Tibial artery (tissue), 4 donors: ENCODE measurements at places on chromosomes 7 and 10.

DNA sequence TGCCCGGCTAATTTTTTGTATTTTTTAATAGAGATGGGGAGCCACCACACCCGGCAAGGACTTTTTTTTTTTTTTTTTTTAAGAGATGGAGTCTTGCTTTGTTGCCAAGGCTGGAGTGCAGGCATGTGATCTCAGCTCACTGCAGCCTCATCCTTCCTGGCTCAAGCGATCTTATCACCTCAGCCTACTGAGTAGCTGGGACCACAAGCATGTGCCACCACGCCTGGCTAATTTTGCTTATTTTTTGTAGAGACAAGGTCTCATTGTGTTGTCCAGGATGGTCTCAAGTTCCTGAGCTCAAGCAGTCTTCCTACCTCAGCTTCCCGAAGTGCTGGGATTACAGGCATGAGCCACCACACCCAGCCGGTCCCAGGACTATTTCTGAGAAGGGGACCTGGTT is 9.3 kb upstream of the MCU start:
- no peak for DNase-seq

DNA sequence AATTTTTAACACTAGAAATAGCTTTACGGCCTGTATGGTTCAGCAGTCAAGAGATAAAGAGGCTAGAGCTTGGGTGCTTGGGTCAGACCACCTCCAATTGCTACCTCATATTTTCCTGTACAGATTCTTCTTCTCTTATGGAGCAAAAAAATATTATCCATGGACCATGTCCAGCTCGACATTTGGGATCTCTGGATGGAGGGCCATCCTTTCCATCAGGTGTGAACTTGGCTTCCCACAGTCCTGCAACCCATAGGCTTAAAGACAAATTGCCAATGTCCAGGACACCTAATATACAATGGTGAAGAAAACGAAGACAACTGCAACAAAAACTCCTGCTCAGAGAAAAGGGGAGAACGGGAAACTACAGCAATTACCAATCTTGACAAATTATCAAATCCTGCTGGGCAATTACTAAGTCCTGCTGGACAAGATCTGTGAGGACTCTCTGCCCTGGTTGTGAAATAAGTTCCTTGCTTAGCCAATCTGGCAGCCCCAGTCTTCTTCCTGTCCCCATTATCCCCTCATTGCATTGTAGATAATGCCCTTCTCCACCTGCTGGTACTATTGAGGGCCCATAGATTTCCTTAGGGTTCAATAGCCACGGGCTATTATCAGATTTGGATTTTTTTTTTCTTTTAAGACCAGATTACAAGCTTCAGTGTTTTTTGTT is 42.0 kb upstream of the BRAF start:
- DNase-seq = no peak

- DNase-seq = no peak
Measured at GRCh38 chr7:85529831-85530230, 343.0 kb upstream of the SEMA3D start.

- no peak for DNase-seq
Measured at GRCh38 chr10:91411621-91412020, 1.5 kb downstream of the HECTD2 start.

DNA sequence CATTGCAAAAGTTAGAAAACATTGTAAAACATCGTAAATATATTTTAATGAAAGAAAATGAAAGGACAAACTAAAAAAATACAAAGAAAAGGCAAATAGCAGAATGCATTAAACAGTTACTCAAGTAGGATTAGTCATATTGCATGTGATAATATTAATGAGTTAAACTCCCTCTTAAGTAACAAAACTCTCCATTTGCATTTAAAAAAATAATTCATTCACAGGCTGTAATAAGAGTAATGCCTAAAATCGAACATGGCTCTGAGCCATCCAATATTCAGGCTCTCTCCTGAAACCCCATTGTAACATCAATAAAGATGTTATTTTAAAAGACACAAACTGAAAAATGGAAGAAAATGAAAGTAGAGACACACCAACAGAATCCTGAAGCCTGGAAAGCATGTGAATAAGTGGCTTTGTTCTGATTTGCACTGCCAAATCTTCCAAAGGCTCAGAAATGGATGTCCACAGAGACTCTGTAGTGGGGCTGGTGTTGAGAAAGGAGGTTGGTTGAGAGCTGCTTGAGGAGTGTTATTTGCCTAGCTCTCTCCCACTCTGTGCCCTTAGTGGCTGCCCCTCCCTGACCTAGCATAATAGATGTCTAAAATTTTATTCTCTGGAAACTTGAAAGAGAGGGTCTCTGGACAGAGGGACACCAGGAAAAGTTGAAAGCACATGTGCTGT is 268.3 kb upstream of the MEOX2 start:
- DNase-seq = no peak

GRCh38 chr7:27154369-27154768 is 2.0 kb upstream of the HOXA3 start:
- DNase-seq = peak; percentile 60

- no peak for DNase-seq
Measured at GRCh38 chr10:31146491-31147209, 115.0 kb upstream of the ZNF438 start.

DNA sequence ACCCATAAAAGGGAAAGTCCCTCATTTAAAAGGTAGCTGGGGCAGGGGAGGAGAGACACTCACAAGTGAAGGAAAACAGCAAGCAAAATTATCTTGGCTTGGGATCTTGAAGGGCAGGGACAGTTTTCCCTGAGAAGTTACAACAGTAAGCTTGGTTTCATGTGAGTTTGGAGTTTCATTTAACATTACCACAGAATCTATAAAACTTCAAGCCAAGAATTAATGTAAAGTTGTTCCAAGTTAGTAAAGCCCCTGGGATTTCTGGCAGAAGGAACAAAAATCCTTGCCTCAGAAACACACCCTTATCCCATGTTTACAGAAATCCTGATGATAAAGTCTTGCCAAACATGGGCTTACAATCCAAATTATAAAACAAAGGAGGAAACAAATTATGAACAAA is 19.2 kb downstream of the CRPPA start:
- DNase-seq = no peak

GRCh38 chr7:2152646-2153045 is 80.1 kb downstream of the MAD1L1 start:
- DNase-seq = no peak

DNA sequence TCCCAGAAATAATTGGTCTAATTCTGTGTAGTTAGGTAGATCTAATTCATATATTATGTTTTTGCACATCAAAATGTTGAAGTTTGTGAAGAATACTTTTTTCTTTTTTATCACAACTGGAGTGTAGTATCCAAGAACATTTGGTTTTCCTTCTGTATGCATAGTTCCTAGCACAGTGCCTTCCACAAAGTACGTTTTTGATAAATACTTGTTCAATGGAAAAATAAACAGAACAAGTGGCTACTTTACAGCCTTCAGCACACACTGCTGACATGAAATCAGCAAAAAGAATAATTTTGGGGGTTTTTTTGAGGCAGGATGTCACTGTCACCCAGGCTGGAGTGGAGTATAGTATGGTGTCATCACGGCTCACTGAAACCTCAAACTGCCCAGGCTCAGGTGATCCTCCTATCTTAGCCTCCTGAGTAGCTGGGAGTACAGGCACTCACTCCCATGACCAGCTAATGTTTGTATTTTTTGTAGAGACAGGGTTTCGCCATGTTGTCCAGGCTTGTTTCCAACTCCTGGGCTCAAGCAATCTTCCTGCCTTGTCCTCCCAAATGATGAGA is 27.9 kb downstream of the TARP start:
- DNase-seq = no peak

DNA sequence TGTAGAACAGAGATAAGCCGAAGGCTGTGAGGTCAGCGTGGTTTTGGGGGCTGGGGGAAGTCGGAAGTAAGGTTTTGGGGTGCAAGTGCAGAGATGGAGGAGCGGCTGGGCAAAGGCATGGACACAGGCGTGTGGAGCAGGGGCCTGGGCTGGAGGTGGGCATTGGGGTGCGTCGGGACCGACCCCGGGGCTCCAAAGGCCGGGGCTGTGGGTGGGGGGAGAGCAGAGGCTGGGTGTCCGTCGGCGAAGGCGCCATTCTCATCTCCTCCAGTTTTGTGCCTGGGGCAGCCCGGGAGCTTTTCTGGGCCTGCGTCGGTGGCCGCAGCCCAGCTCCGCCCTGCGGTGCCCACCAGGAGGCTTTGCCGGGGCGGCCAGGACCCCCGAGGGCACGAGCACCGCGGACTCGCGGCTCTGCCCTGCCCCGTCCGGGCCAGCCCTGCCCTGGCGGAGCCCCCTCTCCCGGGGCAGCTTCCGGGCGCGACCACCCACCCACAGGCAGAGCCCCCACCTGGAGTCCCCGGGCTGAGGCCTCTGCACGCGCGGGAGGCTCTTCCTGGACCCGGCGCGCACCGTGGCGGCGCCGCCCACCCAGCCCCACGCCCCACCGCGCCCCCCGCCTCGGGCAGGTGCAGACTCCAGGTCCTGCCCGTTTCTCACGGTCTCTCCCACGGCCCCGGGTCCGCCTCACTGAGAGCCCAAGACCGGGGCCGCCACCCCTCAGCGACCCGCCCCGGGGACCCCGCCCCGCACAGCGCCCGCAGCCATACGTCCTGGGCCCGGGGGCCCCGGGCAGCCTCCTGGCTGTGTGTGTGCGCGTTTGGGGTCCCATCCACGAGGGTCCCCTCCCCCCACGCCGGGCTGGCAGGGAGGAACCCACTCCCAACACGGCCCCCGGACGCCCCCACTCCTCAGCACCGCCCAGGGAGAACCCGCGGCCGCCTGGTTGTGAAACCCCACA is 7.7 kb upstream of the SCART1 start:
- DNase-seq = peak; percentile 59

GRCh38 chr7:106603346-106603745 is 57.6 kb downstream of the CCDC71L start:
- DNase-seq = no peak

GRCh38 chr10:125127110-125127509 is 33.3 kb downstream of the CTBP2 start:
- no peak for DNase-seq

DNA sequence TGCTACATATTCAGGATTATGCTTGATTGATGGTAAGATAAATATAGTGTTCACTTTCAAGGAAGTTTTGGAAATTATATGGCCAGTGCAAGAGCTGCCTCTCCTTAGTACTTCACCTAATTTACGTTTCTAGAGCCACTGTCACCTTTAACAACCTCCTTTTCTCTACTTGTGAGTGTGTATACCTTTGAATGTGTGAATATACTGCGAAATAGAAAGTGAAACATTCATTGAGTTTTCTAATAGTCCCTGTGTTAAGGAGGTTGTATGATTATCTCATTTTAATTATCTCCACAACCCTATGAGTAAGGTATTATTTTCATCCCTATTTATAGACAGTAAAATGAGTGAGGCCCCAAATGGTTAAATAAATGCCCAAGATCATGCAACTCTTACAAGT is 1050.5 kb downstream of the XPNPEP1 start:
- no peak for DNase-seq

DNA sequence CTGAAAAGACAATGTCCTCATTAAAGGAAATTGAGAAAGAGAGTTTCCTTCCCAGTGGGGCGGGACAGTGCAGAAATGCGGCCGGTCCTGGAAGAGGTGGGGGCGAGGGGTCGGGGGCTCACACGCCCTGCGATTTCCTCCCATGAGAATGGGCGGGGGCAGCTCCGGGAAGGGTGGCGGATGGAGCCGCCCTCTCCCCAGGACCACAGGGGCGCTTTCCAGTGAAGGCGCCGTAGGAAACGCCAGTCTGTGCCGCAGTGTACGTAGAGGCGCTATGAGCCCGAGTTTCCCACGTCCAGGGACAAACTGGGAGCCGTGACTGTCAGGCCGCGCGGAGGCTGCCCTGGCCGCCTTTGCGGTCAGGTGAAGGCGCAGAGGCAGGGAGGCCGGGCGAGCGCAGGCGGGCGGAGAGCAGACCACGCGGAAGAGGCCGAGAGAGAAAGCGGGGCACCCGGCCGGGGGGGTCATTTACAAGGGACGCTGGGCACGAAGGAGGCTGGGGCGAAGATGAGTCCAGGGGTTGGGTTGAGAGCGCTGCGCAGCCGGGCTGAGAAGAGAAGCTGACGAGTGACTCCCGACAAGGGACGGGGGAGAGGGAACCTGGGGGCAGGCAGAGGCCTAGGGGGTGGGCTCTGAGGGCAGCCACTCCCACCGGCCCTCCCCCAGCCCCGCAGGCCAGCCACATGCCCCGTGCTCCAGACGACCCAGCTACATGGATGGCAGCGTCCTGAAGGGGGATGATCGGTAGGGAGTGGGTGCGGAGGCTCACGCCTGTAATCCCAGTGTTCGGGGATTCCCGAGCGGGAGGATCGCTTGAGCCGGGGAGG is 45.0 kb downstream of the ALOX5 start:
- DNase-seq = peak; percentile 71

- no peak for DNase-seq
Measured at GRCh38 chr10:88672041-88672440, 7.8 kb downstream of the LIPF start.

DNA sequence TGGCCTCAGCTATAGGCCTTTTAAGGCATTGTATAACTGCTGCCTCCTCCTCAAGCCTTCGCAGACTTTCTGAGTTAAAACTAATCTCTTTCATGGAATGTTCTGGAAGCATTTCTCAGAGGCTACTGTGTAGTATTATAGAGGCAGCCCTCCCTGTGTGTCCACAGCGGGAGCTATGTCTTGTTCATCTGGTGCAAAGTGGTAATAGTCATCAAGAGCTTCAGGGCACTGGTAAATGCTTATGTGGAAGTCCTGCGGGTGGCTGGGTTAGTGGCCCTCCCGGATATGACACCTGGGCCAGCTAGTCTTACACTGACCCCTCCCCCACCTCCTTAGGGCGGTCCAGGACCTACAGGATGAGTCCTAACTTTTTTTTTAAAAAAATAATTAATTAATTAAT is 2.2 kb upstream of the ABHD11 start:
- no peak for DNase-seq

DNA sequence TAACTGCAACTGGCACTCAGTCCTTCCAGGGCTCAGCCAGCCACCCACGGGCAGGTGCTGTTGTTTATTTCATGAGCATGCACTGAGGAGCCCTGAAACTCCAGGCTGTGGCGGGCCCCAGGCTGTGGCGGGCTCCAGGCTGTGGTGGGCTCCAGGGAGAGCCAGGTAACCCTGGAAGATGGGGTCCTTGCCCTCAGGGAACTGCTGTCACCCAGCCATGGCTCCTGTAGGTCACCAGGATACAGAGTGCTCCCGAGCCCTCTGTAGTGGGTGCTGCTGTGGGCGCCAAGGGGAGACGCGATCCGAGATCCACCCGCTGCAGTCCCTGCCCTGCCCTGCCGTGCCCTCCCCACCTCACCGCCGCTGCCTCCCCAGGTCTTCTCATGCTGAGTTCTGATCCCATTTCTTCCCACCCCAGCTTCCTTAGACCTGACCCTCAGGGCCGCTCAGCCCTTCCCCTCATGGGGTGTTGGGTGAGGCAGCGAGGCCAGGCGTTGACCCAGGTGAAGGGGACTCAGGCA is 29.6 kb downstream of the LRRC27 start:
- DNase-seq = no peak

- peak; percentile 50 for DNase-seq
Measured at GRCh38 chr10:22615819-22616499, 98.4 kb downstream of the PIP4K2A start.

GRCh38 chr10:52436664-52437063 is 122.6 kb downstream of the DKK1 start:
- DNase-seq = no peak
